ENCODE measurements at places on chromosomes 11 and 22.

GRCh38 chr11:13288375-13289029 is 10.9 kb downstream of the BMAL1 start:
- no peak for DNase-seq

GRCh38 chr11:70577948-70578347 is 179.6 kb downstream of the CTTN start:
- DNase-seq, result no peak

DNA sequence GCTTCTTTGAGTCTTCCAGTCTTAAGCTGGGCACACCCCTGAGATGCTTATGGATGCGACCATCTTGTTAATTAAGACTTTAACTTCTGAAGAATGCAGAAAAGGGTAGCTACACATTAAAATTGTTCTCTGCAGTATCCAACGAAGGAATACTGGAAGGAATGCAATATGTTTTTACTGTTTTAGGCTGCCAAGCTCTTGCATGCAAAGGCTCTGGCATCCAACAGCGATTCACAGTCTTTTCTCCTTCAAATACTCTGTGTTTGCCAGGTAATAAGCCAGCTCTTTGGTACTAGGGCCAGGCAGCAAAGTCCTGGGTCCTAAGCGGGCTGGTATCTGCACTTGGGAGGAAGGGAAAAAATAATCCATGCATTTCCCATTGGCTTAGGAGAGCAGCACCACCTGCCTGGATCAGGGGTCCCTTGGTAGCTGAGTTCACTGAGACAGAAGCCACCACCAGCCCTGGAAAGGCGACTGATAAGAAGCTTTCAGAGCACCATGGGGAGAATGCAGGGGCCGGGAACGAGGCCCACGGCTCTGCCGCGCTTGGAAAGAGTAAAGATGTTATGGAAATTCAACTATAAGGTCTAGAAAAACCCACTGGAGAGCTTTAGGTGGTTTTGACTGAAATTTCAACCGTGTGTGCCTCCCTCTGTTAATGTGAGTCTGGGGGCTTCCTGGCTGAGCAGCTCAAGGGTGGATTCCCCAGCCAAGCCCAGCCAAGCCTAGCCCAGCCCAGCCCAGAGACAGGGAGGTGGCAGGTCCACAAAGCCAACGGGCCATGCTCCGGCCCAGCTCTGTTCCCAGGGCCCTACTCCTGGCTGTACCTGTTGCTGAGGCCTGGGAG is 67.0 kb upstream of the CCND1 start:
- DNase-seq, result no peak

- DNase-seq, result no peak
These were observed 68.9 kb downstream of the CYB5R2 start for GRCh38 chr11:7604331-7604955.

DNA sequence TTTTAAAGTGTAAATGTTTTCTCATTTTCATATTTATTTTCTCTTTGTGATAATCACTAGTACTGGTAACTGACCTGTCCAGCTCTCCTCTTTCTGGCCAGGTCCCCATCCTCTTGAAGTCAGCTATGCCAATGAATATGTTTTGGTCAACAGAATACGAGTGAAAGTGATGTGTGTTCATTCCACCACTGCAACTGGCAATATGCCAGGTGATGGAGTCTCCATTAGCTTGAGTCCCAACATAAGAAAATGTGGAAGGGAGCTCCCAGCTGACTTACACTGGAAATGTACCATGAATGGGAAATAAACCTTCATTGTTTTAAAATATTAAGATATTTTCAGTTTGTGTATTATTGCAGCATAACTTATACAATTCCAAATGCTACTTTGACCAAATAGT is 75.8 kb downstream of the CCDC34 start:
- no peak for DNase-seq

DNA sequence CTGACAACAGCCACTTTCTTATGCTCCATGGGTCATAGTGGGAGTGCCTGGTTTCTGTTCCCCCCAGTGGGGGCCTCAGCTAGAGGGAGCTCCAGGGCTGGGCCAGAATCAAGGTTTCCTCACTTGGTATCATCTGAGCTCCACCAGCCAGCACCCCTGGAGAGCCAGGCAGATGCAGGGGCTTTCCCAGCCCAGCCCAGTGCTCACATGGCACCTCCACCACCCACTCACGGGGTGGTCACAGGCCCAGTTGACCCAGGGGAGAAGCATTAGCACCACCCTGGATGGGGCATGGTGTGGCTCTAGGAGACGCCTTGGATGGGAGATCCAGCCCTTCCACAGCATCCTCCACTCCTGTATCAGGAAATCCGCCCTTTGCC is 24.1 kb upstream of the WNT7B start:
- no peak for DNase-seq

- DNase-seq, result no peak
These were observed 1.4 kb downstream of the MYEOV start for GRCh38 chr11:69295079-69295994.

DNA sequence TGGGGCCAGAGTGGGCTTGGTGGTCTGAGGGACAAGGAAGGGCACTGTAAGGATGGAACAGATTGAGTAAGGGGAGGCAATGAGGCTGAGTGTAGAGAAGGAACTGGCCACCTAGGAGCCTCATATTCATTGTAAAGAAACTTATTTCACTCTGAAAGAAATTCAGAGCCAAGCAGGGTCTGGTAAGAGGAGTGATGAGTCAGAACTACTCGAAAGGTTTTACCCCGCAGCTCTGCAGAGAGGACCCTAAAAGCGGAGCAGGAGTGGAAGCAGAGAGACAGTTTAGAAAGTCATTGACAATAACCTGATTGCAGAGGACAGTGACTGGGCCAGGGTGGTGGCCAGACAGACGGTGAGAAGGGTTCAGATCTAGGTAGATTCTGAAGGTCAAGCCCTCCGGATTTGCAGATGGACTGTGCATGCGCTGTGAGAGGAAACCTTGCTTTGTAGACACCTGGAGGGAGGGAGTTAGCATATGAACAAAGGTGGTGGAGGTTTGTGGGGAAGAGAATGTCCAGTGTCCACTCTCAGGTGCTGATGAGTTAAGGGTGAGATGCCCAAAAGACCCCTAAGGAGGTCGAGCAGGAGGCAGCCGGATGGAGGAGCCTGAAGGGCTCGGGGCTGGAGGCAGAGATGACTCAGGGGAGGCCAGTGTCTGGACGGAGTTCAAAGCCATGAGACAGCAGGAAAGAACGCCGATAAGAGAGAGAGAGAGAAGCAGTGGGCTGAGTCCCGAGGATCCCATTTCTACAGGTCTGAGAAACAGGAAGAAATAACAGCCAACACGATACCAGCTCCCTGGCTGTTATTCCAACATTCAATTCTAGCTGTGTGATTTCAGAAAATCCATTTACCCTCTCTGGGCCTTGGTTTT is 546.0 kb downstream of the BRD1 start:
- DNase-seq, result no peak
